ENCODE measurements at places on chromosomes 16 and 17. TPM values are rescaled to one million over a fixed set of nuclear protein-coding genes. Genes with fewer than 3 reads are reported as not detected.

- no peak for DNase-seq
Measured at GRCh38 chr16:85553436-85554113, 59.5 kb upstream of the GSE1 start.

GRCh38 chr17:50087246-50087911 is 7.8 kb upstream of the PDK2 start:
- DNase-seq, result peak; percentile 93

The NKIRAS2 gene
- 48.9 TPM for total RNA-seq

The PLLP gene
- total RNA-seq, result 0.30 TPM

The FBXO39 gene
- not detected for total RNA-seq

GRCh38 chr17:58377093-58377601 is 25.1 kb upstream of the SUPT4H1 start:
- no peak for DNase-seq

Data from osteocyte (in vitro differentiated cells).